ENCODE measurements at places on chromosomes 13 and 19. TPM values are rescaled to one million over a fixed set of nuclear protein-coding genes. Genes with fewer than 3 reads are reported as not detected.

- DNase-seq: no peak
Observed at GRCh38 chr19:19562665-19563347, 24.7 kb downstream of the CILP2 start.

DNA sequence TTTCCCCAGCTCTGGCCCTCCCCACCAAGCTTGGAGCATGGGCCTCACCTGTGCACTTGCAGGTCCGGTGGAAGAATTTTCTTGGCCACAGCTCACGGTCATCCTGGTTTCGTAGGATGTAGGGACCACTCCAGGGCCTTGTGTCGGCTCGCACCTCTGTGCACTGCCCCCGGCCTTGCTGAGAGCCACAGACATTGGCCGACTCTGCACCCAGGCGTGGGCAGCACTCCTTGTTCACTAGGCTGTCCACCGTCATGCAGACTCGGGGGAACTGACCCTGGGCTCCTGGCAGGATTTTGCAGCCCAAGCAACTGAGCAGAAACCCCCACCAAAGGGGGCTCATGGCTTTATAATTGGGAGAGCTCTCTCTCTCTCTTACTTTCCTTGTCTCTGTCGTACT is 569 bp downstream of the DCT start:
- DNase-seq: no peak

GRCh38 chr13:21458451-21458812 is 671 bp downstream of the ZDHHC20 start:
- DNase-seq: peak; percentile 74

DNA sequence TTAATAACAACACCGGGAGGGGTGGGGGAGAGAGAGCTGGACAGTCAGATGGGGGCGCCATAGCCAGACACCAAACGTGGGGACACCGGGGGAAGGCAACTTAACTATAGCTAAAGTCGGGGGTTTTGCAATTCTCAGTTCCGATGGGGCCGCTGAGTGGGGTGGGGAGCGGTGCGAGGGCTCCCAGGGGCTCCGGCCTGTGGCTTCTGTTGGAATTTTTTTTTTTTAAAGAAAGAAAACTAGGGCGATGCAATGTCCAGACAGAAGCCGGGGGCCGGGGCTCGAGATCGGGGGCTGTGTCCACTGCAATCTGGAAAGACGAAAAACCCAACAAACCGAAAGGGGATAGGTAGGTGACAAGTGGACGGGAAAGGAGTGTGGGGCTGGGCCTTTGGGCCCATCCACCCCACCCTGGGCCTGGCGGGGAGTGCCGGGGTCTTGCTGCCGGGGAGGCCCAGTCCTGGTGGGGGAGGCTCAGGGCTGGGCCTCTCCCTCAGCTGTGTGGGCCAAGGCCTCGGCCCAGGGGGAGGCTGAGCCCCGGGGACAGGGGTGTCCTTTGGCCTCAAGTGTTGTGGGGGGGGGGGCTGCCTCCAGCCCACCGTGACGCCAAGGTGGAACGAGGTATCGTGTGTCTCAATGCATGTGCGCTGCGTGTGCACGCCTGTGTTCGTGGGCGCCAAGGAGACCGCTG is 17.3 kb downstream of the PRKCSH start:
- no peak for DNase-seq

DNA sequence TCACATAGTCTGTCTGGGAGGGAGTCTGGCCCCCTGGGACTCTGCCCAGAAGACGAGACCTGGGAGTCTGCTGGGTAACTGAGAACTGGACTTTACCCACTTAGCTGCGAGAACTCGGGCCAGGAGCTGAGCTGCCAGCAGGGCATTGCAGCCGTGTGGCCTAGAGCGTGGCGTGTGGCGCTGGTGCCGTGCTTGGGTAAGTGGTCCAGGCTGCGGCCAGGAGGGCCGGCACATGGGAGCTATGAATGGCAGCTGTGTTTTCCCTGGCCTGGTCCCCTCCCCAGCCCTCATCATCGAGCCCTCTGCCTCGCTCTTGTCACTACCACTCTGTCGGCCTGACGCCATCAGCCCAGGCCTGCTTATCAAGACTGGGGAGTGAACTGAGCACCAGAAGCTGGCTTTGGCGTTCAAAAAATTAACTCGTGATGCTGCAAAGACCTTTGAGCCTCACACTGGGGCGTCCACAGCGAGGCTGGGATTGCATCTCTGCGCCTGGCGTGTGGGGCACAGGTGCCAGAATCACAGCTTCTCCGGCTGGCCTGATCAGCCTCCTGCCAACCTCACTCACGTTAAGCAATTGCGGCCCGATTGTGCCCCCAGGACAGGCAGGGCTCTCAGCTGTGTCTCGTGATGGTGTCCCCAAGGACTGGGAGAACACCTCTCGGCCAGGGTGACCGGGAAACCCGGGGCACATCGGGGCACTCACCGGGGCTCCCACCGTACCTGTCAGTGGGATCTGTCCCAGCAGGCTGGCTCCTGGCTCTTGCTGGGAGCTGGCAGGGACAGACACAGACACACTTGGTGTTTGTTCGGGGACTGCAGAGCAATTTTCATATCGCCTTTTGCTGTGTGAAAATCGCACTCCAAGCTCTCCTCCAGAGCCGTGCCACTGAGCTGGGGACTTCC is 85.9 kb downstream of the KDM4B start:
- no peak for DNase-seq

The SIGLEC9 gene
- 3.2 TPM for total RNA-seq

GRCh38 chr19:49109569-49110233 is 4.5 kb upstream of the LIN7B start:
- no peak for DNase-seq

DNA sequence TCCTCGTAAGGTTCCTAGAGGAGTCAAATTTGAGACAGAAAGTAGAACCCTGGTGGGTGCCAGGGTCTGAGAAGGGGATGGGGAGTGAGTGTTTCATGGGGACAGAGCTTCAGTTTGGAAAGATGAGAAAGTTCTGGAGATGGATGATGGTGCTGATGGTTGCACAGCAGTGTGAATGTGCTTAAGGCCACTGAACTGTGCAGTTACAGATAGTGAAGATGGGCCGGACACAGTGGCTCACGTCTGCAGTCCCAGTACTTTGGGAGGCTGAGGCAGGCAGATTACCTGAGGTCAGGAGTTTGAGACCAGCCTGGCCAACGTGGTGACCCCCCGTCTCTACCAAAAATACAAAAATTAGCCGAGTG is 917 bp downstream of the SPC24 start:
- no peak for DNase-seq

The C5AR1 gene
- total RNA-seq: 13.5 TPM

The PCDH17 gene
- 0.93 TPM for total RNA-seq

DNA sequence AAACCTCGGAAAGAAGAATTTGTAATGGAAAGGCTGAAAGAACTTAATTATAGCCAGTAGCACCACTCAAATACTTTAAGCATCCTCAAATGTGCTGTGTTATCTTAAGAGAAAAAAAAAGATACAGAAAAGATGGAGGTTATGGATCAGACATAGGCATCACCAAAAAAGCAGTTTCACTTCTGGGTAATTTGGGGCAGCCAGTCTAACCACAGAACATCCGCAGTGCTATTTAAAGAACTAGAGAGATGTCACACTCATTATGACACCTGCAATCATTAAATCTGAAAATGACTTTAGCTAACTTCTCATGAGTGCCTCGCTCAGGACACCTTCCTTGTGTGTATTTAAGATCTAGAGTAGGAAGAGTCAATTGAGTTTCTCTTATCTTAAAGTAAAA is 211.8 kb downstream of the RBM26 start:
- DNase-seq: no peak

DNA sequence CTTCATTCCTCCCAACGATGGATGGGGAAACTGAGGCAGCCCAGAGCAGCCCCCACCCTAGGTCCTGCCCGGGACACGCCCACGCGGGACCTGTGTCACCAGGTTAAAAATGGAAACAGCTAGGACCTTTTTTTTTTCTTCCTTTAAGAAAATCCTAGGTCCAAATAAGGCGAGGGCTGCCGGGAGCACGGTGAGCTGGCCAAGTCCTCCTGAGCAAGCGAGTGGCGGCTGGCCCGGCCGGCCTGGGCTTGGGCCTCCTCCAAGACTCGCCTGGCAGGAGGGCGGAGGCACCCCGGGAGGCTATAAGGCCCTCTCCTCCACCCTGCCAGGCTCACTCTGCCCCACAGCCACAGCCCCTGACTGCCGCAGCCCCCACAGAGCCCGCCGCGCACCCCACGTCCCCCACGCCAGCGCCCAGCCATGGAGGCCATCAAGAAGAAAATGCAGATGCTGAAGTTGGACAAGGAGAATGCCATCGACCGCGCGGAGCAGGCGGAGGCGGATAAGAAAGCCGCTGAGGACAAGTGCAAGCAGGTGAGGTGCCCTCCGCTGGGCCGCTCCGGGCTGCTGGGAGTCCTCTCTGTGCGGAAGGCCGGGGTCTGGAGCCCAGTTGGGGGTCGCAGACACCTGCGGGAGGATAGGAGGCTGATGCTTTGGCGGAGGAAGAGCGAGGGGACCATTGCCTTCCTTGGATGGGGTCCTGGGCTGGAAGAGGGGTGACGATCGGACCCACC is 8.9 kb upstream of the TPM4 start:
- DNase-seq: peak; percentile 87

- DNase-seq: no peak
Observed at GRCh38 chr19:46251416-46251815, 21.9 kb downstream of the IGFL1 start.

DNA sequence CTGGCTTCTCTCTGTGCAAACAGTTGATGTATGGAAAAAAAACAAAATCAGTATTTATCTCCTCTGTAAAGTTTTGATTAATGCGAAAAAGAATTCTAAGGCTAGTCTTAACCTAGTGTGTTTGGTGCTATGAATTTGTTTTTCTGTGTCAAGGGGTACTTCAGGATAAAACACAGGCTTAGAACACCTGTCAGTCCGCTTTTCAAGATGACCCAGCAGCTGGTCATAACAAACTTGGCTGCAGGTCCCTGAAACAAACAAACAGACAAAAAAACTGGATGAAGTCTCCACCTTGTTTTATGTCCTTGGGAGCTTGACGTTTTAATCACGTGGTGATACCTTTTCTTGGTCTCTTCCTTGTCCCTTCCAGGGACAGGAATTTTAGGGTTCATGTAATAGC is 689.3 kb downstream of the UQCRFS1 start:
- DNase-seq: no peak

The SELENOW gene
- total RNA-seq: 527 TPM

The ZNF560 gene
- not detected for total RNA-seq

The RTBDN gene
- 0.87 TPM for total RNA-seq

The CATSPERD gene
- not detected for total RNA-seq

DNA sequence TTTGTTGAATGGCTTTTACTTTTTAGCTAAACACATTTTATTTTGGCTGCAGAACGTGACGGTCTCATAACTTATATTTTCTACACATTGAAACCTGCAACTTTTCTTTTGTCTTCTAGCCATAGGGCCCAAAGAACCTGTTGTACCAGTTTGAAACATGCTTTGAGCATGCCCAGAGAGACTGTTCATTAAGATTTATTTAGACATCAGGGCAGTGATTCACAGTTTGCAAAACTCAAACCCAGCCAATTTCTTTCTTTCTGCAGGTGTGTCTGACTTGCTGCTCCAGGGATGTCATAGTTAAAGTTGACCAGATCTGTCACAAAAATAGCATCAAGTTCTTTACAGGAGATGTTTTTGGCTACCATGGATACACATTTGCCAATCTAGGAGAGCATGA is 22.0 kb downstream of the SAE1 start:
- DNase-seq: no peak

The ACER1 gene
- total RNA-seq: not detected

The LDLR gene
- total RNA-seq: 116 TPM

- DNase-seq: no peak
Observed at GRCh38 chr13:33730147-33730546, 87.8 kb upstream of the RFC3 start.

DNA sequence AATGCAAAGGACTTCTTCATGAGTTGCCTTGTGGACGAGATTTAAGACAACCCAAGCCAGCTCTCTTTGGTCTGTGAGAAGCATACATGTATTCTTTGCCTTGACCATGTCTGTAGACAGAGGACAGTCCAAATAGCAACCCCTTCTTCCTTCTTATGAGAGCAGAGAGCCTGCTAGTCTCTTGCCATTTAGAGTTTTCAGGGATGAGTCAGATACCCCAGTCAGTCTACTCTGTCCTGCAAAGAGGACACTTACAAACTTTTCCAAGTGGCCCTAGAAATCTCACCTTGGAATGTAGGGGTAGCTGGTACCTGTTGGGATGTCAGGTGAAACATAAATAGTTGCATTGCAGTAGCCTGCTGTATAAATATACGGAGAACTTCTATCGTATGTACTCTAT is 36.7 kb downstream of the DNAJC3 start:
- DNase-seq: no peak

All from mucosa of descending colon (tissue), 3 donors.